ENCODE measurements at places on chromosomes 16 and 17.

DNA sequence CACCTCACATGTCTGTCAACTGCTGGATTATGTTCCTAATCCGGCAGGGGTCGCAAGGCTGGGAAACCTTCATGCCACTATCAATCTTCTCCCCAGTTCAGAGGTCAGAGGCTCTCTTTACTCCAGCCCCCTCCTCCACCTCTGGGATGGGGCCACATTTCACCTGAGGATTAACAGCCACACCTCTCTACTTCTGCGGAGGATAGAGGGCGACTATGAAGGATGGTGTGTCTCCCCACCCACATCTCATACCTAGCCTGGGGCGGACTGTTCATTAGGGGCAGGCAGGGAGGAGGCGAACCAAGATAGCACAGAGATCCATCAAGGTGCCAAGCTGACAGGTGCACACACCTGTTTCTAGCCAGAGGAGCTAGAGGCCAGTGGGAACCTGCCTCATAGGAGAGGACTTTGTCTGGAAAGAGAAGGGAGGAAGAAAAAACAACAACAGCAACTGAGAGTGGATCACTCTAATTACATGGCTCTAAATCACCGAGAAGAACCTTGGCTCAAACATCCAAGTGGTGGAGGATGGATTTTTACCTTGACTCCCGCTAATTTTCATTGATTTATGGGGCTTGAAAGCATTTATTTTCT is 41.9 kb upstream of the SKAP1 start:
- DNase-seq = no peak

GRCh38 chr17:14300575-14301278 is at the start of gene HS3ST3B1:
Gene HS3ST3B1 (plus strand): TSS chr17:14301081. CDS start chr17:14301519, 438 bp downstream.
- DNase-seq = peak; percentile 99

DNA sequence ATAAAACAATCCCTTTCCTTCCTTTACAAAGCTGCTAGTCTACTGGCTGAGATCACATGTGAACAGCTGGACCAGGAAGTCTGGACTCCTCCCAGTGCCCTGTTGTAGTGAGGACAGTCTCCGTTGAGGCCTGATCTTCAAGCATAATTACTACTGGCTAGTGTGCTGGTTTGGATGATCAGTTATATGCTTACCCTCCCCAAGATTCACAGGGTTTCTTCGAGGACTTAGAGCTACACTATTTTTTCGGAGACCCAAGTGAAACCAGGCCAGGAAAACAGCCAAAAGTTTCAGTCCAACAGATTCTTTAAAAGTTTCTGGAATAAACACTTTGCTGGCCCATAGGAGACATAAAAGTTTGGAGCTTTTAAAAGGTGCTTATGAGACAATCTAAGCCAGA is 194.9 kb upstream of the CDH11 start:
- no peak for DNase-seq

GRCh38 chr17:17783825-17784656 is 52.7 kb downstream of the SREBF1 start:
- no peak for DNase-seq

DNA sequence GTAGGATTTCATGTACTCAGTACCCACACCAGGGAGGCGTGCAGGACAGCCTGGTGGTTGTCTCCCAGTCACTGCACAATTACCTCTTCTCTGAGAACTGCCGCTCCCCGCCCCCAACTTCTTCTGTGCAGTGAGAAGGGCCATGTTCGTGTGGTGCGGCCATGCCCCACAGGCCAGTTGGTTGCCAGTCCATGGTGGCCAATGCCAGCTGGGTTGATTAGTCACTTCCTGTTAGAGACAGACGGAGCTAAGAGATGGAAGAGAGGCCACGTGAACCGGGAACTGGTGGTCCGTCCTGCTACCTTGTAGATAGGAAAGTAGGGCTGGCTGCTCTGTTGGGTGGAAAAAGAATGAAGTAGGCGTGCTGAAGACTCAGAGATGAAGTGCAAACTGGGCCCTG is 206.5 kb downstream of the ABCC12 start:
- no peak for DNase-seq

DNA sequence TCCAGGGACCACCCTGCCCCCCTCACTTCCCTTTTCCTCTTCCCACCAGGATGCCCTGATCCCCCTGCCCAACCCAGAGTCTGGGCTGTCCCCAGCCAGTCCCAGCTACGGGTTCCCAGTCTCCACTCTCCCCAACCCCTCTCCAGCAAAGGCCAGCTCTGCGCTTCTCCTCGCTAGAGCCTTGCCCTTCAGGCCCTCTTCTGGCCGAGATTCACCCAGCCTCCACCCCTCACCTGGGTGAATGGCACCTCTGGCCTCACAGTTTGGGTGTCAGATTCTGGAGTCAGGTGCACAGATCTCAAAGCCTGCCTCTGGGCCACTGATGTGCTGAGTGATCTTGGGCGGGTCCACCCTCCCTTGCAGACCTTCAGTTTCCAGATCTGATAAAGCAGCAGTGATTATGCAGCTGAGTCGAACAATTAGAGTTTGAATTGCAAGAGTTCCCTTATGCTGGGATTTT is 185.6 kb upstream of the TNRC6C start:
- DNase-seq = no peak

- no peak for DNase-seq
These were observed 644 bp downstream of the QRICH2 start for GRCh38 chr17:76307299-76307965.

GRCh38 chr17:70353408-70354092 is 184.2 kb downstream of the KCNJ2 start:
- no peak for DNase-seq

- no peak for DNase-seq
These were observed 123.1 kb downstream of the OR1D5 start for GRCh38 chr17:2940352-2940751.

- DNase-seq = no peak
These were observed 317.5 kb upstream of the EEF2KMT start for GRCh38 chr16:5415123-5415522.

DNA sequence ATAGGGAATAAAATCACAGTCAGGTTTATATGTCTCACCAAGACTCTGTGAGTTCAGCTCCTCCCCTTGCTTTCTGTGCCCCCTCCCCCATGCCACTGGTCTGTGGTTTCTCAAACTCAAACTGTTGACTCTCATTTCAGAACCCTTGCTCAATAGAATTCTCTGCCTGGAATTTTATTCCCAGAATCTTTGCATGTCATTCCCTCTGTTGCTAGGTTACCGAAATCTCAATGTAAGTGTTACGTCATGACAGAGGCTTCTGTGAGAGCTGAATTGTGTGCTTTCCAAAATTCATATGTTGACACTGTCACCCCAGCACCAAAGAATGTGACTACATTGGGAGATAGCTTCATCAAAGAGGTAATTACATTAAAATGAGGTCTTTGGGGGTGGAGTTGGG is 1938.8 kb downstream of the TP53TG3F start:
- DNase-seq = no peak

- no peak for DNase-seq
These were observed 14.0 kb downstream of the LASP1 start for GRCh38 chr17:38883592-38884526.

- no peak for DNase-seq
These were observed 182.0 kb downstream of the SEC14L1 start for GRCh38 chr17:77322514-77323412.
